Pancreas (tissue), 10 donors: ENCODE measurements at places on chromosomes 12 and 14. TPM values are rescaled to one million over a fixed set of nuclear protein-coding genes. Genes with fewer than 3 reads are reported as not detected.

The ANKS1B gene
- total RNA-seq, result 1.5 TPM

The SCNN1A gene
- 28.2 TPM for total RNA-seq

The C12orf60 gene
- 0.51 TPM for total RNA-seq

The CD163 gene
- total RNA-seq, result 6.0 TPM

The TESPA1 gene
- total RNA-seq, result 0.60 TPM

The TAS2R8 gene
- not detected for total RNA-seq

The ADAM20 gene
- 0.16 TPM for total RNA-seq

The ITPK1 gene
- 38.3 TPM for total RNA-seq

The FAM186B gene
- total RNA-seq, result 0.83 TPM

The NPFF gene
- total RNA-seq, result not detected

The KRT78 gene
- 0.56 TPM for total RNA-seq

The MYO1H gene
- total RNA-seq, result not detected

The TEX52 gene
- total RNA-seq, result 0.19 TPM

The SERPINA5 gene
- total RNA-seq, result 95.7 TPM

The ADCY4 gene
- total RNA-seq, result 10.6 TPM

The SLC2A3 gene
- total RNA-seq, result 17.3 TPM

The DENND5B gene
- 6.6 TPM for total RNA-seq

The KRT83 gene
- total RNA-seq, result not detected

The CEP170B gene
- total RNA-seq, result 26.3 TPM

The PTCSC3 gene
- total RNA-seq, result not detected

The SLC17A8 gene
- total RNA-seq, result not detected

The B4GALNT3 gene
- total RNA-seq, result 9.2 TPM

The TDRD9 gene
- total RNA-seq, result 2.1 TPM

The PLEKHD1 gene
- total RNA-seq, result 0.09 TPM

The C12orf54 gene
- not detected for total RNA-seq

The RDH12 gene
- total RNA-seq, result 1.0 TPM

The USP5 gene
- total RNA-seq, result 38.4 TPM

The HOXC5 gene
- not detected for total RNA-seq

The CBLN3 gene
- 0.49 TPM for total RNA-seq

The TRIAP1 gene
- total RNA-seq, result 14.3 TPM

The FIGNL2 gene
- 0.09 TPM for total RNA-seq

The PPP1R1A gene
- total RNA-seq, result 8.0 TPM

The TMEM52B gene
- not detected for total RNA-seq

The TTC6 gene
- 0.19 TPM for total RNA-seq

The CLEC6A gene
- total RNA-seq, result not detected

The EIF2S3B gene
- not detected for total RNA-seq

The SLC2A13 gene
- total RNA-seq, result 10.7 TPM

The CCDC197 gene
- total RNA-seq, result not detected

The WNT1 gene
- total RNA-seq, result not detected

The FBXW8 gene
- total RNA-seq, result 8.0 TPM
